ENCODE measurements at places on chromosomes 3 and 15.
A peak's percentile ranks its signal among the peaks of the same experiment; 100 is the strongest.

DNA sequence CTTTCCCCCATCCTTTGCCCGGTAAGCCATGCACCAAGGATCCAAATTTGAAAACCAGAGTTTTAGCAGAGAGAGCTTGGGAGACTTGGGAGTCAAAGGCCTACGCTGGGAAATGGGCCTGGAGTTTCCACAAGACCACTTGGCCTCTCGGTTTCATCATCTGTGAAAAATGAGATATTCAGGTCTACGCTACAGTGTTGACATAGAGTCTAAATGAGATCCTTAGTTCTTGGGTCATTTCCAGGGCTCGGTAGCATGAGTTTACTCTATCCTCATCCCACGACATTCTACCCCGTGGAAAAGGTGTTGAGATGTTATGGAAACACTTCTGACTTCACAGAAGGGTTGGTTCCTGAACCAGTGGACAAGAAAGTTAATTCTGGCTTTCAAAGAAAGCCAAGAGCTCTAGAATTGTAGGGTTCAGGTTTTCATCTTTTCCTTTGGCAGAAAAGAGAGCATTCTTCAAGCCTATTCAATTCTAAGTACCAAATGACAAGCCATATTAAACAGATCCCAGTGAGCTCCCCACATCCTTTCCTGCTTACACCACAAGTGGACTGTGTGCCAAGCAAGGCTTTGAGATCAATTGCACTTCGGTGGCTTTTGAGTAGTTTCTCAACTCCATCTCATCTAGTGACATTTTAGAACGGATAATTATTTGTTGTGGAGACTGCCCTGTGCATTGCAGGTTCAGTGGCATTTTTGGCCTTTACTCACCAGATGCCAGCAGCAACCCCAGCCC is 219.7 kb downstream of the SLCO3A1 start:
- no peaks in the 10 kb centered on the region for H3K27me3 ChIP-seq
- peaks cover 11% of the 10 kb centered on the region for H3K4me1 ChIP-seq
- H3K4me3 ChIP-seq = no peak overlapping the region
- no peak overlapping the region for H3K27ac ChIP-seq
- no peak for DNase-seq
- H3K36me3 ChIP-seq = no peaks in the 10 kb centered on the region

- no peaks in the 10 kb centered on the region for H3K27me3 ChIP-seq
- no peak for DNase-seq
- H3K4me1 ChIP-seq = peaks cover 4% of the 10 kb centered on the region
- H3K4me3 ChIP-seq = no peak overlapping the region
- no peaks in the 10 kb centered on the region for H3K36me3 ChIP-seq
Observed at GRCh38 chr3:16990163-16990562, 105.4 kb downstream of the PLCL2 start.

GRCh38 chr3:119792270-119792669 is 10.4 kb downstream of the NR1I2 start:
- no peaks in the 10 kb centered on the region for H3K4me1 ChIP-seq
- DNase-seq = no peak
- H3K27me3 ChIP-seq = no peaks in the 10 kb centered on the region

- no peak overlapping the region for H3K4me3 ChIP-seq
- no peaks in the 10 kb centered on the region for H3K36me3 ChIP-seq
- H3K27ac ChIP-seq = no peak overlapping the region
- peaks cover 94% of the 10 kb centered on the region for H3K27me3 ChIP-seq
- DNase-seq = no peak
Observed at GRCh38 chr15:45114751-45115085, 592 bp downstream of the DUOXA2 start.

- no peak overlapping the region for H3K27ac ChIP-seq
- no peak for DNase-seq
- no peaks in the 10 kb centered on the region for H3K27me3 ChIP-seq
- no peak overlapping the region for H3K4me3 ChIP-seq
Observed at GRCh38 chr3:9185701-9186100, 63.7 kb downstream of the SRGAP3 start.

GRCh38 chr3:150588027-150588830 is 14.9 kb upstream of the SELENOT start:
- H3K27me3 ChIP-seq = no peaks in the 10 kb centered on the region
- H3K27ac ChIP-seq = peak overlapping the region; percentile 82
- peak; percentile 72 for DNase-seq
- peaks cover 26% of the 10 kb centered on the region for H3K36me3 ChIP-seq

GRCh38 chr3:124467980-124468902 is 262.0 kb upstream of the UMPS start:
- no peaks in the 10 kb centered on the region for H3K27me3 ChIP-seq
- H3K36me3 ChIP-seq = no peaks in the 10 kb centered on the region
- no peak for DNase-seq
- H3K4me3 ChIP-seq = no peak overlapping the region
- no peaks in the 10 kb centered on the region for H3K4me1 ChIP-seq

DNA sequence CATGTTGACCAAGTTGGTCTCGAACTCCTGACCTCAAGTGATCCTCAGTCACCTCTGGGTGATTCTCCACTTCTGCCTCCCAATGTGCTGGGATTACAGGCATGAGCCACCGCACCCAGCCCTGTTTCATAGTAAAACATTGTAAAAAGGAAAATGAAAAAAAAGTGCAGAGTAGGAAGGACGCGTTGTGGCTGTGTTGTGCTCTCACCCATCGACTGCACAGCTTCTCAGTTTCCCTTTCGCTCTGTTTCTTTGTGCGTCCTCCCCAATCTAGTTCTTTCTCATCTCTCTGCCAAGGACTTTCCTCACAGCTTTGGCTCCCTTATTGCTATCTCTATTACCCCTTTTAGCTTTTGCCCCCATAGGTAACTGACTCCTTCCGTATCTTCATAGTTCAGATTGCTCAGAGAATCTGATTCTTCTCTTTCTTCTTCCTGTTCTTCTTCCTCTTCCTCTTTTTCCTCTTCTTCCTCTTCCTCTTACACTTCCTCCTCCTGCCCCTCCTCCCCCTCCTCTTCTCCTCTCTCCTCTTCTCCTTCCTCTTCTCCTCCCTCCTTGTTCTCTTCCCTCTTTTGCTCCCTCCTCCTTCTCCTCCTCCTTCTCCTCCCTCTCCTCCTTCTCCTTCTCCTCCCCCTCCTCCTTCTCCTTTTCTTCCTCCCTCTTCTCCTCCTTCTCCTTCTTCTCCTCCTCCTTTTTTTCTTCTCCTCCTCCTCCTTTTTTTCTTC is 81.1 kb upstream of the VGLL4 start:
- H3K27ac ChIP-seq = no peak overlapping the region
- no peaks in the 10 kb centered on the region for H3K36me3 ChIP-seq
- no peak for DNase-seq
- H3K27me3 ChIP-seq = peaks cover 3% of the 10 kb centered on the region
- no peak overlapping the region for H3K4me3 ChIP-seq
- H3K4me1 ChIP-seq = no peaks in the 10 kb centered on the region

DNA sequence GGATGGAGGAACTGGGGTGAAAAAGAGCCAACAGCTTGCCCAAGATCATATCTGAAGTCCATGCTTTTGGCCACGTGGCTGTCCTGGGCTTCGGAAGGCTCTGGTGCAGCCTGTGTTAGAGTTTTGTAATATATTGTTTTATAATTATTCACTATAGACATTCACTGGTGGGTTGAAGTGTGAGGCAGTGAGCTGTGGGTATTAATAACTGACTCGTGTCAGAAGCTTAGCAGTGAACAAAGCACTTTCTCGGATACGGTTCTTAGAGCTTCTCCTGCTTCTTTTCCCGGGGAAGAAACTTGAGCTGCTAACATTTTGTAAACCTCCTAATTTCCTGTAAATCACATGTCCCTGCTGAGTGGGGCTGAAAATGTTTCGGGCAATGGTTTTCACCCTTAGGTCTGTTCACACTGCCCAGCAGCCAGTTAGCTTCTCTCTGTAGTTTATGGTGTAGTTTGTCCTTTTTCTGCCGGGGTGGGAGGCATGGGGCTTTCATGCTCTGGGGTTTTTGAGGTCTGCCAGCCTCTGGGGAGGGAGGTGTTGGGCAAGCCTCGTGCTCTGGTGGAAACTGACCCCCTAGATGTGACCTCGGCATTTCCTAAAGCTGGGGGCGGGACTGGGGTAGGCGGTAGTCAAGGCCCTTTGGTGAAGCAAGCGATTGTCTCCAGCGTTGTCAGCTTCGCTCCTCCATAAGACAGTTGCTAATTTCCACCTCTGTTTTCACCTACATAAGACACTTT is 1.7 kb downstream of the MRAS start:
- H3K27ac ChIP-seq = peak overlapping the region; percentile 49
- H3K36me3 ChIP-seq = no peaks in the 10 kb centered on the region
- H3K4me3 ChIP-seq = no peak overlapping the region
- H3K4me1 ChIP-seq = no peaks in the 10 kb centered on the region
- H3K27me3 ChIP-seq = peaks cover 36% of the 10 kb centered on the region
- DNase-seq = no peak

DNA sequence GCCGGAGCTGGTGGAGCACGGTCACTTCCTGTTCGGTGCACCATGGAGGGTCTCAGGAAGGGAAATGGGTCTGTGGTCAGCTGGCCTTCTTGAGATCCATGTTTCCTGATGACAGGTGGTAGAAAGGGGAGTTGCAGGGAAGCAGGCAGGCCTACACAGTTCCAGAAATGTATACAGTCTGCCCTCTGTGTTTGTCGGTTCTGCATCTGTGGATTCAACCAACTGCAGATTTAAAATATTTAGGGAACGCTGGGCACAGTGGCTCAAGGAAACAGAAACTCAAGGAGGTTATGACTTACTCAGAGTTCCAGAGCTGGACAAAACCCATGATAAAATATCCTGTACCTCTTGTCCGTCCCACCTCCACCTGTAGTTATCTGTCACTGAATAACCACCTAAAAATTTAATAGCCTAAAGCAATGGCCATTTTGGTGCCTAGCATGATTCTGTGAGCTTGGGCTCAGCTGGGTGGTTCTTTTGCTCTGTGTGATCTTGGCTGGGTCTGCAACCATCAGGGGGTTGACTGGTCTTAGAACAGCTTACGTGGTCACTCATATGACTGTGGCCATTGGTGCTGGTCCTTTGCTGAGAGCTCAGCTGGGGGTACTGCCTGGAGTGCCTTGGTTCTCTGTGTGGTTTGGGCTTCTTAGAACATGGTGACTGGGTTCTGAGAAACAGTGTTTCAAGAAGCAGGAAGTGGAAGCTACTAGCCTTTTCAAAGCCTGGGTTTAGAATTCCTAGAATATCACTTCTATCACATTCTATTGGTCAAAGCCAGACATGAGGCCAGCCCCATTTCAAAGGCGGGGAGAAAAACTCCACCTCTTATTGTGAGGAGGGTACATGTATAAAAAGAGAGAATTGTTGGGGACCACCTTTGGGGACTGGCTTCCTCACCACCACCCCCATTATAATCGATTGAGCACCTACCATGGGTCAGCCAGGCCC is 239.7 kb upstream of the BHLHE40 start:
- no peak overlapping the region for H3K4me3 ChIP-seq
- peaks cover 25% of the 10 kb centered on the region for H3K36me3 ChIP-seq
- H3K4me1 ChIP-seq = peaks cover 32% of the 10 kb centered on the region
- no peak overlapping the region for H3K27ac ChIP-seq
- no peaks in the 10 kb centered on the region for H3K27me3 ChIP-seq

DNA sequence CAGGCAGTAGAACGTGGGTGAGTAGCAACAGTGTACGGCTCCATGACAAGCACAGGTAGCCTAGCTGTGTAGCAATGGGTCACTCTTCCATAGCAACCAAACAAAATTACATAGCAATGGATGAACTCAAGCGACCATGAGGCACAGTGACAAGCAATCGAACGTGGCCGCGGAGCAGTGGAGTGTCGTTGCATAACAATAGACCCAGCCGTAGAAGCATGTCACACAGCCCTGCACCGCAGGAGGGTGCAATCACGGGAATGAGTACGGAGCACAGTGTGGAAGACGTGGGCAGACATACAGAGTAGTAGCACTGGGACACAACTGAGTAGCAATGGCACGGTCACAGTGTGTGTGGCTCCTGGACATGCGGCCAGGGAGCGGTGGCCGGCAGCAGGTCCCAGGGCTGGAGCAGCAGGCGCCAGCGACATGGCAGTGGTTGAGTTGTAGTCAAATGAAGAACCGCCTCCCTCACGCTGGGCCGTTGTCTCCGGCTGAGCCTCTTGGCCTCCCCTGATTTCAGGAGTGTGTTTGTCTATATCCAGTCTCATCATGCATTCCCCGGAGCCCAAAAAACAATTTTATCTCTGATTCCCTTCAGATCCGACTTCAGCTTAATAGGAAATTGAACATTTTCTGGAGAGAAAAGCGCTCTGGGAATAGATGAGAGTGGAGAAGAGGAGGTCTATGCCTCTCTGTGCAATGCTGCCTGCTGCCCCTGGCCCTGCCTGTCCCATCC is 64.1 kb downstream of the CCDC33 start:
- no peaks in the 10 kb centered on the region for H3K4me1 ChIP-seq
- no peak for DNase-seq
- peaks cover 72% of the 10 kb centered on the region for H3K27me3 ChIP-seq
- no peak overlapping the region for H3K4me3 ChIP-seq

GRCh38 chr3:178203650-178204049 is 332.6 kb upstream of the KCNMB2 start:
- H3K27me3 ChIP-seq = no peaks in the 10 kb centered on the region
- H3K36me3 ChIP-seq = no peaks in the 10 kb centered on the region
- no peaks in the 10 kb centered on the region for H3K4me1 ChIP-seq
- H3K4me3 ChIP-seq = no peak overlapping the region
- DNase-seq = no peak

GRCh38 chr3:156776871-156777270 is 49.3 kb upstream of the LEKR1 start:
- H3K27ac ChIP-seq = no peak overlapping the region
- H3K4me3 ChIP-seq = no peak overlapping the region
- no peaks in the 10 kb centered on the region for H3K4me1 ChIP-seq
- no peaks in the 10 kb centered on the region for H3K36me3 ChIP-seq

DNA sequence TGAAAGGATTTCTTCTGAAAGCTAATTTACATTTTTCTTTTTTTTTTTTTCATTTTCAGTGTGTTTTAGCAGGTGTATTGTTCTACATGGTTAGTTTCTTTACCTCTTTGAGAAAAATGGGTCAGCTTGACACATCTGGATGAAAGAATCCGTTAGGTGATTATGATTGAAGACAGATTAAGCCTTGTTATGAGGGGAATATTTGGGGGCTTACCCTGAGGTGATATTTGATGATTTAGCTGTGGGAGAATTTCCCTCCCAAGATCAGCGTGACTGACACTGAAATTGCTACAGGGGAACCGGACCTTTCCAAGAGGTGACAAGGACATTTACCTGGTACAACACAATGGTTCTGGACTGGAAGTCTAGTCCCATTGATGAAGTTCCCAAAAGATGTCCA is 147.5 kb downstream of the NFKBIZ start:
- H3K4me1 ChIP-seq = no peaks in the 10 kb centered on the region
- H3K4me3 ChIP-seq = no peak overlapping the region
- no peak overlapping the region for H3K27ac ChIP-seq
- no peak for DNase-seq
- H3K36me3 ChIP-seq = no peaks in the 10 kb centered on the region

All from thymus (tissue), 14 donors.